ENCODE measurements at places on chromosomes 5 and 9. TPM values are rescaled to one million over a fixed set of nuclear protein-coding genes. Genes with fewer than 3 reads are reported as not detected.

GABRA1 gene
- total RNA-seq, result not detected

- DNase-seq, result no peak
These were observed 195.6 kb downstream of the PIK3R1 start for GRCh38 chr5:68411161-68411560.

TNFSF8 gene
- 3.8 TPM for total RNA-seq

DNA sequence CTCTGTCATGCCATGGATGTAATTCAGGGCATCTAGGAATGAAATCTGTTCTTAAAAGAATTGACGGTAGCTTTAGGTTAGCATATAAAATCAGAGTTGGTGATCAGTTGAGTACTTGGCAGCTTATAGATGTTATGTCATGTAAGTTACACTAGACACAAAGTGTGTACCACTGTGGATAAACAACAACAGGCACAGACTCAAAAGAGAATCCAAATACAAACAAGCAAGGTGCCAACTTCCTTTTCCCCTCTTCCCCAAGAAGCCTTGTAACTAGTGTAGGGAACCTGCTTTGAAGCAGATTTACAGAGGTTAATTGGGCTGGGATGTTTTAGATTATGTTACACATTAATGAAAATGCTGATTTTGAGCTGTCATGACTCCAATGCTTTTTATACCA is 167.2 kb downstream of the PBX3 start:
- no peak for DNase-seq

GRCh38 chr5:154168395-154168794 is 22.1 kb upstream of the GALNT10 start:
- DNase-seq, result no peak

DDX4 gene
- total RNA-seq, result not detected

SEC24A gene
- total RNA-seq, result 21.7 TPM

DNA sequence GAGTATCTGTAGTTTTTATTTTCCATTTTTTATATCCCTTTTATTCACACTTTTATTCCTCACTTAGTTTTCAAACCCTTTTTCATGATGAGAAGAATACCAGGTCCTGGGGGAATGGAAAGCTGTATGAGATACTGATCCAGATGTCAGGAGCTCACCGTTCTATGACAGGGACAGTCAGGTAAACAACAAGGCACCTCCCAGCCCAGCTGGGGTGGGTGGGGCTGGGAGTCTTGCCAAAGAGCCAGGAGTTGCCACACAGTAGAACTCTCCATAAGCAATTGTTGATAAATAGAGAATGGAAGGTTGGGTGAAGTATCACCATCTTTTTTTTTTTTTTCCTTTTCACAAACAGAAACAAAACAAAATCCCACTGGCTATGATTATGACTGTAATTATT is 225.8 kb downstream of the NSG2 start:
- DNase-seq, result no peak

- DNase-seq, result no peak
These were observed 224.5 kb upstream of the CDH6 start for GRCh38 chr5:30968971-30969370.

DNA sequence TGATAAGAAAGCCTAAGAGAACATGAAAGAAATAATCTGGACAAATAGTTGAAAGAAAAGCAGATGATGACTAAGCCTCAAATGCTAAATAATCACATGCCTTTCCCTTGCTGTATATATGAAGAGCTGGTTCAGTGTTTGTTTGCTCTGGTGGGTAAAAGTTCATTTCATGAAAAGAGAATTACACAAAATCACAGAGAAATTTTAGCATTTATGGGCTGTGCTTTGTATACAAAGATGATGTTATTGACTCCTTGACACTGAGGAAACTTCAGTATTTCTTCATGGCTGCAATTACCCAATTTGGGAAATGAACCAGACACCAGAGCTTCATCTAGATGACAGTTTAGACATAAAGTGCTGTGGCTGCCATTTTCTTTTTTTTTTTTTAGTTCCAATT is 527.2 kb downstream of the NR2F1-AS1 start:
- DNase-seq, result no peak

ERAP2 gene
- 26.9 TPM for total RNA-seq
